GM13977 (cell line): ENCODE measurements at places on chromosomes 12 and 14.
A peak's percentile ranks its signal among the peaks of the same experiment; 100 is the strongest.

DNA sequence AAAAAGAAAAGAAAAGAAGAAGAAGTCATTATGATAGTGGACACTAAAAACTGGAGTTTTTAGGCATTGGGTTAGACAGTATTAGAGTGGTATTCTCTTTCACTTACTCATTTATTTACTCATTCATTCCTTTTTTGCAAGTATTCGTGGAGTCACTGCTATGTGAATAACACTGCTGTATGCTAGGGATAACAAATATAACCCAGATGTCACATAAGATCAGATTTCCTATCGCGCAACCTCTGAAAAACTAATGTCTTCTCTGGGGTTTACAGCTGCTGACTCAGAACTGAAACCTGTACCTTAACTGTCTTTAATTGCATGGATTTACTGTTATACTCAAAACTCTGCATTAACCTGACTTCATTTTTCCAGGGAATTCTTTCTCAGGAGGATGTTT is 353.7 kb downstream of the LRIG3 start:
- DNase-seq, result no peak

DNA sequence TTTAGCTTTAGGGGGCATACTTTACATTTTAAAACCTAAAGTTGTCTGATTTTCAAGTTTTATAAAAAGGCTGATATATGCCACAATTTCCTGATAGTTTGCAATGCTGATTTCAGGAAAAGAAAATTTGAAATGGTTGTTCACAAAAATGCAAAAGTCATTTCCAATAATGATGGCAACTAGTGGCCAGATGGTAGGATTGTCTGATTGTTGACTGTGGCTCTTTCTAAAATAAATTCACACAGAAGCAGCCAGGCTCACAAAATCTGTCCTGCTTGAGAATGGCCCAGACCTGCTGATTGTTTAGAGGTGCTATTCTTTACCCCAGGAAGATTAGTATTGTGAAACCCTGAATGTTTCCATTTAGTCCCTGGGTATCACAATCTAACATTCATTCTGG is 220.3 kb downstream of the NELL2 start:
- DNase-seq, result no peak

DNA sequence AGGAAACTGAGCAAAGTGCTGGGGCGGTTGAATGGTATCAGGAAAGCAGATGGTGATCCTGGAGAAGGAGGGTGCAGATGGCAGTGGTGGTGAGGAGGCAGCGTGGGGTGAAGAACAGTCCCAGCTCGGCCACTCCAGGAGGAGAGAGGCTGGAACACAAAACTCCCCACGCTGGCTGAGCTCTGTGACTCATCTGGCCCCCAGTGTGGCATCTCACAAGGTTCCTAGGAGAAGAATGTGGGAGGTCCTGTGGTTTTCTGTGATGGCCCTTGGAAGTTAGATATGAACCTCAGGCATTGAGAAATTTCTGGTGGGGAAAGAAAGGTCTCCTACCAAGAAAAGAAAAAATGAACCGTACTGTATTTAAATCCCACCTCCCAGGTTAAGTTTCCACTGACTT is 8.0 kb upstream of the NRXN3 start:
- DNase-seq, result no peak

GRCh38 chr14:100442498-100443490 is 119.7 kb downstream of the SLC25A47 start:
- DNase-seq, result no peak

- no peak for DNase-seq
Measured at GRCh38 chr12:126668961-126669360, 1598.0 kb upstream of the TMEM132C start.

GRCh38 chr14:87824266-87824665 is 168.7 kb downstream of the GALC start:
- DNase-seq, result no peak

DNA sequence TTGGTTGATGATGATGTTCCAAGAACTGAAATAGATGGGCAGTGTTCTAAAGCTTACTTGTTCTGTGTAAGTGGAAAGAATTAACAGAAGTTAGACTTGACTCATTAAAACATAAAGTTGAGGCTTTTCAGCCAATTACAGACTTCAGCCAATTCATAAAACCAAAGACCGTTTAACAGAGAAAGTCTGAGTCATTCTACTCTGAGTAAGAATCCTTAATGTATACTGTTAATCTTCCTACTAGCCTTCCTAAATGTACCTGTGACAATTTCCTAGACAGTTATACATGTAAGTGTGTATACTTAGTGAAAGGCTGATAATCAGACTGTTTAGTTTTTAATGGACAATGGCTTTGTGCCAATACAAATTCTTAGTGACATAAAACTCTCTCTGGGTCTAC is 681.0 kb downstream of the RPL10L start:
- DNase-seq, result no peak

GRCh38 chr14:58353516-58354299 is 42.0 kb upstream of the TOMM20L start:
- DNase-seq, result no peak

- peak; percentile 55 for DNase-seq
Measured at GRCh38 chr14:74491956-74492775, 939 bp downstream of the NPC2 start.

DNA sequence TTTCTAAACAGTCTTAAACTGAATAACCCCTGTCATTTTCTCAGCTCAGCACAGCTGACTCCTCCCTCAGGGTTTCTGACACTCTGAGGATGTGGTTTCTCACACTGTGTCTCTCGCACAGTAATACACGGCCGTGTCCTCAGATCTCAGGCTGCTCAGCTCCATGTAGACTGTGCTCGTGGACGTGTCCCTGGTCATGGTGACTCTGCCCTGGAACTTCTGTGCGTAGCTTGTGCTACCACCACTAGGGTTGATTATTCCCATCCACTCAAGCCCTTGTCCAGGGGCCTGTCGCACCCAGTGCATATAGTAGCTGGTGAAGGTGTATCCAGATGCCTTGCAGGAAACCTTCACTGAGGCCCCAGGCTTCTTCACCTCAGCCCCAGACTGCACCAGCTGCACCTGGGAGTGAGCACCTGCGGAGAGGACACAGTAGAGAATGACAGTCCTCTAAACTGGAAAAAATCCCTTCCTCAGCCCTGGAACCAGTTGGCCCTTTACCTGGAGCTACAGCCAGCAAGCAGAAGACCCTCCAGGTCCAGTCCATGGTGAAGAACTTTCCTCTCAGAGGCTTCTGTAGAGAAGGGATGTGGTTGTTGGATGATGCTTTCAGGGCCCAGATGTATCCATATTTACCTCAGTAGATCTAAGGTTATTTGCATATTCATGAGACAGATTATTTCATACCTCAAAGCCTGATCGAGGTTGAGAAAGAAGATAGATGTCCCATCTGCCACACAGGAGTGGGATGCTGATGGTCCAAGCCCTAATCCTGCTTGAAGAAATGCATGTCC is 984.8 kb downstream of the TMEM121 start:
- DNase-seq, result no peak

DNA sequence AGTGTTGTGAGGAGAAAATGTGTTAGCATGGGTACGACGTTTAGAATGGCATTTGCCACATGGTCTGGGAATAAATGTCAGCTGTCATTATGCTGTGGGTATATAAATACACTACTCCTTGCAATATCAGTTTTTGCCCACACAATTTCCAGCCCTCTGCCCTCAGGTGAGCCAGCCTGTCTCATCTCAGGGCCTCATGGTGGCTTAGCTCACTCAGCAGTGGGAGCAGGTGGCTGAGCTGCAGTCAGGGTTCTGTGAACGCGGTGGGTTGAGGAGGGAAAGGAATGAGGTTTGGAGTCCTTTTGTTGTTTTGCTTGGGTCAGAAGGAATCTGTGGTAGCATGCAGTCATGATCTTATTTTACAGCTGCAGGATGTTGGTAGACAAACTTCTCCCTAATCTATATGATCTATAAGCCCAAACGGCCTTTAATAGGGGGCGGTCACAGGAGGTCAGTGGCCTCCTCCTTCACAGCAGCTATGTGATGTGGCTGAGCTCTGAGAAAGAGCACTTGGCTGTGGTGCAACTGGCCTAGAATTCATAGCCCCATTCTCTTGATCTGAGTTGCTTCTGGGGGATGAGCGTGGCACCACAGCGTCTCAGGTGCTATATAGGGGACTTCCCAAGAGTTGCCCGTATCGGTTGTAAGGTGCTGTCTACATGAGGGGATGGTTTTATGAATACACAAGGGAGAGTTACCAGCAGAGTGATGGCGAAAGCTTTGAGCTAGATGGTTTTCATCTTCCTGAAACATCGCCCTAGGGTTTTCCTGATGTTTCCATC is 27.8 kb upstream of the KCNA5 start:
- no peak for DNase-seq

GRCh38 chr12:15550793-15551192 is 228.5 kb downstream of the PTPRO start:
- no peak for DNase-seq

- no peak for DNase-seq
Measured at GRCh38 chr12:19597167-19598026, 158.1 kb downstream of the AEBP2 start.

DNA sequence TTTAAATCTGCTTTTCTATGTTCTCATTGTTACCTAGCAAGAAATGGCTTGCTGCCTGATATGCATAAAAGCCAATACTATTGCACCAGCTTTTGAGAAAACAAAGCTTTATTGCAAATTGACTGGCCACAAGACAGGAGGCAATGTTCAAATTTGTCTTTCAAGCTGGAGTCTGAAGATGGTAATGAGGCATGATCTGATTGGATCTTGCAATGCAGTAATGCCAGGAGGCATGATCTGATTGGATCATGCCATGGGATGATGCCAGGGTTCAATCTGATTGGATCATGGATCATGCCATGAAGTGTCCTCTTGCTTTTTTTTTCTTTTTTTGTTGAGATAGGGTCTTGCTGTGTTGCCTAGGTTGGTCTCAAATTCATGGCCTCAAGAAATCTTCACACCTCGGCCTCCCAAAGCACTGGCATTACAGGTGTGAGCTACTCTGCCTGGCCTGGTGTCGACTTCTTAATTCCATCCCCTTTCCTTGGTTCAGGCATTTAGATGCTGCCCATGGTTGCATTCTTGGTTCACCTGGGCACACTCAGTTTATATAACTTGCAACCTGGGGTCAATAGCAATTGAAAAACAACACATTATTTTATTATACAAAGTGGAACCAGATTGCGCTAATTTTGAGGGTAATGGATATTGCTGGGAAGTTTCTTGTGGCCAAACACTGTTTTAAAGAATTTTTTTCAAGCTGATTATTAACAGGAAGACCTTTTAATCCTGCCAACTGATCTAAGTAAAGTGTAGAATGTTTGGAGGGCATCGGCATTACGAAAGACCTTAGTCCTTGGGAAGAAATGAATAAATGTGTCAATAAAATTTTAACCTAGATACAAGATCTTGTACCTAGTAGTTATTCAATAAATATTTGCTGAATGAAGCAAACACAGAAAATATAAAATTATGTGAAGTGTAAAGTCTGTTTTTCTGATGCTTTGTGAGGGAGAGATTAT is 38.8 kb downstream of the HSD17B6 start:
- DNase-seq, result no peak

DNA sequence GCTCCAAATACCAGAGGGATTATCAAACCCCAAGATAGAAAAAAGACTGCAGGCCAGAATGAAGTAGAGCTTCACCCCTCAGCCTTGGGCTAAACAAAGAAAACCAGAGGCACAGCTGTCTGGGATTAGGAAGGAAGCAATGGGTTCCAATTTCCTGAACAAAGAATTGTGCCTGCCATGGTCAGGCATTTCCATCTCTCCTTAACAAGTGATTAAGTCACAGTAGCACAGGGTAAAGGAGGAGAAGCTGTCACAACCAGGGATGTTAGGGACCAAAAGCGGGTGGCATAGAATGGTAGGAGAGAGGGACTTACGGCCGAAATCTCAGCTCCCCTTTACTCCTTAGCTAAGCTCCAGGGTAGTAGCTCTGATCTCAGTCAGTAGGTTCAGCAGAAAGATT is 33.9 kb downstream of the SPTLC2 start:
- no peak for DNase-seq

GRCh38 chr12:57012600-57013465 is 3.5 kb downstream of the TAC3 start:
- peak; percentile 62 for DNase-seq

DNA sequence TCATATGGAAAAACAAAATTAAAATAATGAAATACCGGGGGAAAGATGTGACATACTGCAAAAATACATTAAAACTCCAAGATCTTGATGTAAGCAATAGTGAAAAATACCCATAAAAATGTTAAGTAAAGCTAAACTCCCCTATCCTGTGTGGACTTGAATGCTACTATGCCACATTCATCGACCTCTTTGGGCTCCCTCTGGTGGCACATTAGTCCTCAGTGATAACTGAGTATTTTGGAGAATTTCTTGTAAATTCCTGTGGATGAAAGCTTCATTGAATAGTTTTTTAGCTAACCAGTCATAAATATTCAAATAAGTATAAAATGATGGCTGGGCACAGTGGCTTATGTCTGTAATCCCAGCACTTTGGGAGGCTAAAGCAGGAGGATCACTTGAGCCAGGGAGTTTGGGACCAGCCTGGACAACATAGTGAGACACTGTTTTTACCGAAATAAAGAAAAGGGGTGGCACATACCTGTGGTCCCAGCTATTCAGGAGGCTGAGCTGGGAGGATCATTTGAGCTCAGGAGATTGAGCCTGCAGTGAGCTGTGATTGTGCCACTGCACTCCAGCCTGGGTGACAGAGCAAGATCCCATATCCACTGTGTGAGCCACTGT is 42.4 kb upstream of the SGPP1 start:
- DNase-seq, result peak; percentile 52

DNA sequence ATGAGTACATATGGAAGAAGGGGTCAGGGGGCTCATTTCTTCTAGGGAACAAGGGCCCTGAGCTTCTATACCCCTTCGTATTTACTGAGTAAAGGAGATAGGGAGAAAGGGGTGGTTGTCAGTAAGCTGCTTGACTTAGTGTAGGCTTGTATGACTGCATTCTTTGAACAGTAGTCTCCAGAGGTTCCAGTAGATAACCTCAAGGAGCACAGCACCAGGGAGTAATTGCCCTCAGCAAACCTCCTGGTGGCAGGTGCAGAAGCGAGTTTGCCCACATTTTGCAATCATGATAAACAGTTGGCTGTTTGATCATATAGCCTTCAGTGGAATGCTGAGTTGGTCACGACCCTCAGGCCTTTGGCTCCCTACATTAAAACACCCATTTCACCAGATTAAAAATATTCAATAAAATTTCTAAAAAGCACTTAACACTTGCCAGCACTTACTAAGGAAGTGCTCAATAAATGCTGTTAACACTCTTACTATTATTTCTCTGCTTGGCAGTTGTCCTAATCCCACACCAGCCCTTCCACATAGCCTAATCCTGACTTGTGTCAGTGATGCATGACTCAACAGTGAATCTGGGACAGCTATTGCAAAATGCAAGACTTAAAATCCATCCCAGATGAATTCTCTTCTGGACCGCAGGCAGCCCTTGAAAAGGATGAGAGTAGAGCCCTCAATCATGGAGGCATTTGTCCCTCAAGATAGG is 3.7 kb upstream of the DHRS4L2 start:
- DNase-seq, result no peak

- no peak for DNase-seq
Measured at GRCh38 chr14:29752221-29752923, 175.3 kb downstream of the PRKD1 start.
